ENCODE measurements at places on chromosomes 11 and 22.

DNA sequence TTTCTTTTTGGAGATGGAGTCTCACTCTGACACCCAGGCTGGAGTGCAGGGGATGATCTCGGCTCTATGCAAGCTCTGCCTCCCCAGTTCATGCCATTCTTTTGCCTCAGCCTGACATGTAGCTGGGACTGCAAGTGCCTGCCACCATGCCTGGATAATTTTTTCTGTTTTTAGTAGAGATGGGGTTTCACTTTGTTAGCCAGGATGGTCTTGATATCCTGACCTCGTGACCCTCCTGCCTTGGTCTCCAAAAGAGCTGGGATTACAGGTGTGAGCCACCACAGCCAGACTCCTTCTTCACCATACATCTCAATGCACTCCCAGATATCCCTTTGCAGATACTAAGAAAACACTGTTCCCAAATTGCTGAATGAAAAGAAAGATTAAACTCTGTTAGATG is 224.3 kb downstream of the OR4A5 start:
- no peak for DNase-seq

- DNase-seq, result no peak
Observed at GRCh38 chr11:84747871-84748270, 879.3 kb downstream of the DLG2 start.

DNA sequence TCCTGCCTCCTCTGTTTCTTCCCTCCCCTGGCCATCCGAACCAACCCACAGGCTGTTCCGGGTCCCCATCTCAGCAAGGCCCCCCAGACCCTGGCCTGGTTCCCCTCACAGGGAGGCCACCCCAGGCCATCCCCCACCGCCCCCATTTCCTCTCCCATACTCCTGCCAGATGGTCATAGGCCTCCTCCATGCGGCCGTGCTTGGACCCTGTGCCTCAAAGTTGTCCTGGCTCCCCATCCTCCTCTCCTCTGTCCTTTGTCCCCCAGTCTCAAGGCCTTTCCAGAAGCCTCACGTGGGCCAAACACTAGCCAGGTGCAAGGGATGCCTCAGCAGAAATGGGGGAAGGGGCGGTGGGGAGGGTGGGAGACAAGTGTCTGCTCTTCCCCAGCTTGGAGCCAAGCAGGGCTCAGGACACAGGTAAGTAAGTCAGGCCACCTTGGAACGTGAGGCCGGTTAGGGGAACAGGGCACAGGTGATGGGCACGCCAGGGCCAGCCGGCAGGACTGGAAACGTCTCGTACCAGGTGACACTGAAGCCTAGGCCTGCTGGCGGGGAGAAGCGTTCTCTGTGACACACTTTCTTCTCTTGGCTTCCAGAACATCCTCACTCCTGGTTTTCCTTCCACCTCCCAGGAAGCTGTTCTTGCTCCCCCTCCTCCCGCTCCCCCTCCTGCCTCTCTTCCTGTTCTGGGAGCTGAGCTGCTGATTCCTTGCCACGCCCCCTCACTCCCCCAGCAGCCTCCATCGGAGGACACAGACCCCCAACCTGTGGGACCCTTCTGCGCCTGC is 31.5 kb upstream of the SLC22A12 start:
- DNase-seq, result no peak

GRCh38 chr11:7643314-7643713 is 30.0 kb downstream of the CYB5R2 start:
- no peak for DNase-seq

GRCh38 chr11:17521106-17521900 is 22.9 kb downstream of the USH1C start:
- no peak for DNase-seq

GRCh38 chr22:37025500-37026070 is 6.0 kb downstream of the MPST start:
- no peak for DNase-seq

GRCh38 chr11:11740073-11740702 is 101.6 kb upstream of the USP47 start:
- DNase-seq, result no peak

- no peak for DNase-seq
Observed at GRCh38 chr11:85801527-85801926, 9.4 kb downstream of the SYTL2 start.

DNA sequence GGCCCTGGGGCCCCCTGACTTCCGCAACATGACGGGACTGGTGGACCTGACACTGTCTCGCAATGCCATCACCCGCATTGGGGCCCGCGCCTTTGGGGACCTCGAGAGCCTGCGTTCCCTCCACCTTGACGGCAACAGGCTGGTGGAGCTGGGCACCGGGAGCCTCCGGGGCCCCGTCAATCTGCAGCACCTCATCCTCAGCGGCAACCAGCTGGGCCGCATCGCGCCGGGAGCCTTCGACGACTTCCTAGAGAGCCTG is 992 bp downstream of the LRFN4 start:
- DNase-seq, result no peak

DNA sequence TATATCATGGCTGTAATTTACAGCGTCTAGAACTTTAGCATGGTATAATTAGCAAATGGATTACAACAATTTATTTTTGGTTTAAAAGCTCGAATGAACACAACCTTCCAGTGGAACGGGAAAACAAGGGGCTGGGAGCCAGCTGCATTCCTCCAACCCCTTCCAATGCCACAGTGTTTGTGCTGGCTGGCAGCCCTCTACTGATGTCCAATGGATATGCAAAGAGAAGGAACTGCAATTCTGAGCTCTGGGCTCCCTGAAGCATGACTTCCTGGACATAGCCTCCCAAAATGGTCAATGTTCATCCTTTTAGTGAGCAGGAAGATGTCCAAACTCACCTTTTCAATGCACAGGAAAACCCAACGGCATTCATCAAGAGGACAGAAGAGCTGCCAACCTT is 288.3 kb downstream of the TENM4 start:
- no peak for DNase-seq

- no peak for DNase-seq
Observed at GRCh38 chr11:90187839-90188238, 35.0 kb downstream of the CHORDC1 start.

DNA sequence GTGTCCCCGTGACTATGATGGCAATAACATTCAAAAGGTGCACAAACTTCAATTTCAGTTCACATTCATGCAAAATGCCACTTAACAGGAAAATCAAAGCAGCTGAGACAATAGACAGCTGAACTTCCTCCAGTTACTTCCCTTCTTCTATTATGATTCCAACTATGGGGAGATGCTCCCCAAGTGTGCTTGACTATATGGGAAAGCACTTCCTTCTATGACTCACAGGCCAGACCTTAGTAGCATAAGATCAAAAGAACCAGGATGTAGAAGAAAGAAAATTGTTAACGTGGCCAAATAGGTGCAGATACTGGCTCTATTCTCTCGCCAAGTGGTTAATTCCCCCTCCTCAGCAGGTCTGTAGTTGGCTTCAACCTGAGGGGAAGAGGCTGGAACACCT is 7.8 kb upstream of the FAT3 start:
- DNase-seq, result no peak

- no peak for DNase-seq
Observed at GRCh38 chr11:74373382-74373781, 24.9 kb downstream of the PGM2L1 start.

DNA sequence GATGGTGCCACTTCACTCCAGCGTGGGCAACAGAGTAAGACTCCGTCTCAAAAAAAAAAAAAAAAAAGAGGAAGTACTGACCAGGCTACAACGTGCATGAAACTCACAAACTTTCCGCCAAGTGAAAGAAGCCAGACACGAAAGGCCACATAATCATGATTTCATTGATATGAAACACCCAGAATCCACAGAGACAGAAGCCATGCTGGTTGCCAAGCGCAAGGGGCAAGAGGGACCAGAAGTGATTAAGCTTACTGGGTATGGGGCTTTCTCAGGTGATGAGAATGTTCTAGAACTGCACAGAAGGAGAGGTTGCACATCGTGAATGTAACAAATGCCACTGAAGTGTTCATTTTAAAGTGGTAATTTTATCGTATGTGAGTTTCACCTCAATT is 60.9 kb downstream of the CELSR1 start:
- no peak for DNase-seq

GRCh38 chr22:25008666-25009065 is 56.1 kb downstream of the KIAA1671 start:
- DNase-seq, result no peak
